ENCODE measurements at places on chromosomes 16 and 17. TPM values are rescaled to one million over a fixed set of nuclear protein-coding genes. Genes with fewer than 3 reads are reported as not detected.

DNA sequence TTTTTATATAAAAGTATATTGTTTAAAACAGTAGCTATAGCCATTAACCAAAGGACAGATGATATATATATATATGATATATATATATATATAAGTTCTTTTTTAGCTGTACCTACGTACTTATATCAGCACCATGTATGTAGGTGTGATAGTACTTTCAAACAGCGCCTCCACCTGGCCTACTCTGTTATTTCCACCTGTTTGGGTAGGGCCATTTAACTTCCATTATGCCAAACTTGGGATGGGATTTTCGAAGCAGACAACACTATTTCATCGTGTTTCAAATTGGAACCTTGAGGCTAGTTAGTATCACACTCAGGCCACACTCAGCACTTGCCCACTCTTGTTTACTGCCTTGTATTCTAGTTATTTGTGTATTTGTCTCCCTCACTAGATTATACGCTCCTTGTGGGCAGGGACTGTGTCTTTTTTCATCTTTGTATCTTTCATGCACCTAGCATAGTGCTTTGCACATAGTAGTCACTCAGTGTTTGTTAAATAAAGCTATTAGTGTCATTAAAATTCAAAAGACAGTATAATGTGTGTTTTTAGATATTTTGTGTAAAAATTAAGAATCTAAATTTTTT, 11.8 kb upstream of the CLTC start:
- H3K4me3 ChIP-seq, result no peak overlapping the region
- no peaks in the 10 kb centered on the region for H3K4me1 ChIP-seq
- DNase-seq, result peak; percentile 16
- H3K36me3 ChIP-seq, result peaks cover 49% of the 10 kb centered on the region

GRCh38 chr16:88461331-88462269, 8.5 kb downstream of the ZFPM1 start:
- no peaks in the 10 kb centered on the region for H3K4me1 ChIP-seq
- no peak overlapping the region for H3K4me3 ChIP-seq
- no peaks in the 10 kb centered on the region for H3K27me3 ChIP-seq
- H3K27ac ChIP-seq, result no peak overlapping the region
- no peak for DNase-seq

DNA sequence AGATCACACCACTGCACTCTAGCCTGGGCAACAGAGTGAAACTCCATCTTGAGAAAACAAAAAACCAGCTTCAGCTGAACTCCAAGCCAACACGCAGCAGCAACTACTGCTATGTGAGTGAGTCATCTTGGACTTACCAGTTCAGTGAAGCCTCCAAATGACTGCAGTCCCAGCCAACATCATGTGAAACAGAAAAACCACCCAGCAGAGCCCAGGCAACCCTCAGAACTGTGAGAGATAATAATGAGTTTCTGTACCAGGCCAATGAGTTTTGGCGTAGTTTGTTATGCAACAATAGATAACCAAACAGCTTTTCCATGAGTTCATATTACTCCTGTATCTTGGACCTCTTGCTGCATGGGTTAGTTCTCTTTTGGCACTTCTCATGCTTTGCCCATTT, 23.3 kb downstream of the PHF12 start:
- peak; percentile 64 for DNase-seq
- H3K4me3 ChIP-seq, result no peak overlapping the region
- H3K4me1 ChIP-seq, result peaks cover 20% of the 10 kb centered on the region
- H3K36me3 ChIP-seq, result peaks cover 57% of the 10 kb centered on the region
- H3K27ac ChIP-seq, result no peak overlapping the region
- no peaks in the 10 kb centered on the region for H3K27me3 ChIP-seq

- H3K4me3 ChIP-seq, result no peak overlapping the region
- no peaks in the 10 kb centered on the region for H3K36me3 ChIP-seq
- H3K27me3 ChIP-seq, result no peaks in the 10 kb centered on the region
- H3K4me1 ChIP-seq, result no peaks in the 10 kb centered on the region
- no peak for DNase-seq
- peak overlapping the region; percentile 31 for H3K27ac ChIP-seq
Measured at GRCh38 chr17:64423881-64424280, 25.0 kb upstream of the MILR1 start.

DNA sequence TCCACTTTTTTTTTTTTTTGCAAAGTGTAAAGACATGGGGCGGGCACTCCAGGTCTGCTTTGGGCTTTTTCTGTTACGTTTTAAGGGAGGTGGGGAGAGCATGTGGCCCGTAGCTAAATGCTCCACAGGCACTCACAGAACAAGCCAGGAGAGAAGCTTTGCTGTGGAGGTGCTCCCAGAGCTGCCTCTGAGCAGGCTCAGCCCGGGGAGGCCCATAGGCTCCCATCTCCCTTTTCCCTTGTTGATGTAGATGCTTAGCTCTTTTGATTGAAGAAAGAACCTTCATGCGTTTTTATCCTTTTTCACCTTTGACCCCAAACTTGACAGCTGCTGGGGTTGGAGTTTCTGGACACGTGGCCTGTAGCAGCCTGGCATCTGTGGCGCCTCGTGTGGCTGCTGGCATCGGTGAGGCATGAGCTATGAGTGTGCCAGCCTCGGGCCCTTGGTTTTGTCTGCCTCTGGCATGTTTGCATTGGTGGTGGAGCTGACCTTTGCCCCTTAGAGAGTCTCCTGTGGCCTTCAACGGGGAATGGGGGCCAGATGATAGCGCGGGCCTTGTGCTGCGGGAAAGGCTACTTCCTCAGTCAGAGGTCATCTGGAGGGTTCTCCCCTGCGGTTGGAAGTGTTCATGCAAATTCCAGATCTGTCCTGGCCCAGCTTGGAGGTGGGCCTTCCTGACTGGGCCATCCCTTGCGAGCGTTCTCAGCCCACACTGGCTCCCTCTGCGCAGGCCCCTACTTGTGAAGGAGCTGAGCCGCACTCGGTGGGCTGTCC, 20.0 kb upstream of the IL17C start:
- H3K36me3 ChIP-seq, result peaks cover 27% of the 10 kb centered on the region
- no peak for DNase-seq

DNA sequence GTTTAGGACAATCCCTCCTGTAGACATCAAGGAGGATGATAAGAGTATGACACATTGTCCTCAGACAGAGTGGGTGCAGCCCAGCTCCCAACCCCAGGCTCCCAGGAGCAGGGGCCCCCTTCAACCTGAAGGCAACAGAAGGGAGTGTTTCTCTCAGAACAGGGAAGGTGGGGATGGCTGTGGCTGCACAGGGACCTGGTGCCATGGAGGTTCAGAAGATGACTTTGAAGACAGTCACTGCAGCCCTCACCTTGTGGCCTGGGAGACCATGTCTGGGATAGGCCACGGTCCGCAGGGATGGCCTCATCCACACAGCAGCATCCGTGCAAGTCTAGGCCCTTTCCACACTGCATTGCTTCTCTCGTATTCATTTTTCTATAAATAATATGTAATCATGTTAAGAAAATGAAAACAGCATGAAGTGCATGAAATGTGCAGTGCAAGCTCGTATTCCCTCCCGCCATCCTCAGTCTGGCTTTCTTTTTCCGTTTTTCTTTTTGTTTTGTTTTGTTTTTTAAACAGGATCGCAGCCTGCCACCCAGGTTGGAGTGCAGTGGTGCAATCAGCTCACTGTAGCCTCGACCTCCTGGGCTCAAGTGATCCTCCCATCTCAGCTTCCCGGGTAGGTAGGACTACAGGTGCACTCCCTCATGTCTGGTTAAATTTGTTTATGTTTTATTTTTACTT, 71.1 kb downstream of the METRNL start:
- H3K4me3 ChIP-seq, result no peak overlapping the region
- peaks cover 65% of the 10 kb centered on the region for H3K27me3 ChIP-seq
- no peaks in the 10 kb centered on the region for H3K36me3 ChIP-seq

GRCh38 chr17:40074871-40075200, 12.1 kb downstream of the THRA start:
- peak overlapping the region; percentile 36 for H3K27ac ChIP-seq
- DNase-seq, result no peak
- peaks cover 28% of the 10 kb centered on the region for H3K36me3 ChIP-seq
- H3K27me3 ChIP-seq, result no peaks in the 10 kb centered on the region

DNA sequence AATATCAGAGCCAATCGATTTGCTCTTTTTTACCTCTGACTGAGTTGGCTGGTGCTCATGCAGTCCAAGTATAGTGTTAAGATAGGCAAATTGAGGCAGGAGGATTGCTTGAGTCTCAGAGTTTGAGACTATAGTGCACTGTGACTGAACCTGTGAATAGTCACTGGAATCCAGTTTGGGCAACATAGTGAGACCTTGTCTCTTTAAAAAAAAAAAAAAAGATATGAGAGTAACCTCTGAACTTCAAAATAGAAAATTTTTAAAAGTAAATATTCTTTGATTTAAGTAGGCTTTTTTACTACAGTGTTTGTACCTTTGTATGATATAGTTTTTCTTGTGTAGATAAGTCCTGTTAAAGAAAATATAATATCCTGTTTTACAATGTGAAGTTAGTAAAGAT, 3.4 kb downstream of the CCP110 start:
- no peak for DNase-seq
- no peaks in the 10 kb centered on the region for H3K27me3 ChIP-seq
- H3K4me3 ChIP-seq, result no peak overlapping the region
- no peak overlapping the region for H3K27ac ChIP-seq
- peaks cover 12% of the 10 kb centered on the region for H3K4me1 ChIP-seq

- H3K27ac ChIP-seq, result no peak overlapping the region
- no peak for DNase-seq
- no peaks in the 10 kb centered on the region for H3K27me3 ChIP-seq
- peaks cover 30% of the 10 kb centered on the region for H3K4me1 ChIP-seq
- H3K4me3 ChIP-seq, result no peak overlapping the region
Measured at GRCh38 chr16:84507011-84507982, 2.8 kb upstream of the MEAK7 start.

GRCh38 chr17:61227866-61228265, 171.8 kb upstream of the TBX2 start:
- no peaks in the 10 kb centered on the region for H3K4me1 ChIP-seq
- H3K27me3 ChIP-seq, result no peaks in the 10 kb centered on the region
- peaks cover 7% of the 10 kb centered on the region for H3K36me3 ChIP-seq
- no peak overlapping the region for H3K27ac ChIP-seq

GRCh38 chr17:31494259-31495021, 103.0 kb downstream of the RAB11FIP4 start:
- peak; percentile 39 for DNase-seq
- no peaks in the 10 kb centered on the region for H3K36me3 ChIP-seq
- H3K27me3 ChIP-seq, result no peaks in the 10 kb centered on the region
- H3K27ac ChIP-seq, result peak overlapping the region; percentile 65

GRCh38 chr17:5249615-5250014, 15.0 kb upstream of the SCIMP start:
- DNase-seq, result peak; percentile 86
- H3K36me3 ChIP-seq, result no peaks in the 10 kb centered on the region
- no peak overlapping the region for H3K27ac ChIP-seq
- no peaks in the 10 kb centered on the region for H3K27me3 ChIP-seq
- H3K4me1 ChIP-seq, result no peaks in the 10 kb centered on the region
- no peak overlapping the region for H3K4me3 ChIP-seq

DNA sequence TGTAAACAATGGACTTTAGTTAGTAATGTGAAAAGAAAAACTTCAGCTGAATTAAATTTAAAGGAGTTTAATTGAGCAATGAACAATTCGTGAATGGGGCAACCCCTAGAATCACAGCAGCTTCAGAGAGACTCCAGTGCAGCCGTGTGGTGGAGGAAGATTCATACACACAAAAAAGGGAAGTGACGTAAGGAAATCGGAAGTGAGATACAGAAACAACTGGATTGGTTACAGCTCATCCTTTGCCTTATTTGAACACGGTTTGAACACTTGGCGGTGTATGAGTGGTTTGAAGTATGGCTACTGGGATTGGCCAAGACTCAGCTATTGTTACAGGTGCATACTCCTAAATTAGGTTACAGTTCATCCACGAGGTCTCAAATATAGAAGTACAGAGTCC, 460.4 kb upstream of the ASIC2 start:
- H3K36me3 ChIP-seq, result peaks cover 7% of the 10 kb centered on the region
- no peaks in the 10 kb centered on the region for H3K27me3 ChIP-seq
- H3K4me3 ChIP-seq, result no peak overlapping the region
- H3K4me1 ChIP-seq, result no peaks in the 10 kb centered on the region

Gene GRIN2C
- 0.12 TPM for total RNA-seq

Gene PPL
- 50.1 TPM for total RNA-seq

Gene GP2
- total RNA-seq, result not detected

Gene TMEM100
- total RNA-seq, result 1.1 TPM

Gene MAPT
- total RNA-seq, result 0.66 TPM

Gene CDH1
- 37.7 TPM for total RNA-seq

Gene TRPV2
- not detected for total RNA-seq

Gene CA5A
- total RNA-seq, result not detected

Gene CSNK2A2
- 91.7 TPM for total RNA-seq

Gene OR1D5
- total RNA-seq, result not detected

Gene TAX1BP3
- 130 TPM for total RNA-seq

Gene IGSF6
- not detected for total RNA-seq

Gene DNAI2
- total RNA-seq, result not detected

Gene ZG16
- not detected for total RNA-seq

Gene PDILT
- total RNA-seq, result not detected

Gene FOXF1
- total RNA-seq, result not detected

Gene SLC35G6
- not detected for total RNA-seq
